HFFc6 (cell line): ENCODE measurements at places on chromosomes 13 and 19. TPM values are rescaled to one million over a fixed set of nuclear protein-coding genes. Genes with fewer than 3 reads are reported as not detected.

DNA sequence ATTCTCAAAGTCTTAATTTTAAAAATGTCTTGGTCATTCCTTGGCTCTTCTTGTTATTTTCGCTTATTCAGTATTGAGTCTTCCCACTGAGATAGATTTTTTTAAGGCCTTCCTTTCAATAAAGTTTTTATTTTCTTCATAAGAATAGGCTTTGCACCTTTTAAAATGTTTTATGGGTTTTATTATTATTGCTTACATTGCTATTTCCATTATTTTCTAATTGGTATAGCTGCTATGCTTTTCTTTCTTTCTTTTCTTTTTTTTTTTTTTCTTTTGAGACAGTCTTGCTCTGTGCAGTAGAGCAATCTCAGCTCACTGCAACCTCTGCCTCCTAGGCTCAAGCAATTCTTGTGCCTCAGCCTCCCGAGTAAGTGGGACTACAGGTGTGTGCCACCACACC is 195.7 kb downstream of the PDS5B start:
- no peak for DNase-seq
- H3K27me3 ChIP-seq, result peaks cover 2% of the 10 kb centered on the region; the same call in 1 of the 2 replicates
- H3K4me1 ChIP-seq, result peaks cover 31% of the 10 kb centered on the region
- H3K27ac ChIP-seq, result no peak overlapping the region
- no peak overlapping the region for H3K4me3 ChIP-seq

GRCh38 chr19:15317392-15318071 is 14.8 kb downstream of the BRD4 start:
- H3K4me1 ChIP-seq, result peaks cover 78% of the 10 kb centered on the region
- no peak for DNase-seq
- peaks cover 18% of the 10 kb centered on the region for H3K36me3 ChIP-seq
- H3K27ac ChIP-seq, result peak overlapping the region; percentile 75

ATP4B gene
- total RNA-seq, result not detected in 3 replicates

SRRM5 gene
- 0.13 to 0.18 TPM in 2 of 3 replicates, not detected in the other for total RNA-seq

GRCh38 chr13:22369840-22370239 is 699.0 kb downstream of the FGF9 start:
- no peaks in the 10 kb centered on the region for H3K27me3 ChIP-seq
- no peak overlapping the region for H3K27ac ChIP-seq
- no peaks in the 10 kb centered on the region for H3K4me1 ChIP-seq
- H3K36me3 ChIP-seq, result no peaks in the 10 kb centered on the region; the same call in 1 of the 2 replicates
- no peak for DNase-seq
- H3K4me3 ChIP-seq, result no peak overlapping the region

TRPM4 gene
- 24.3 to 30.8 TPM (median 28.4 TPM) in 3 replicates for total RNA-seq

FGF21 gene
- not detected in 2 replicates for total RNA-seq

PBX4 gene
- total RNA-seq, result 0.31 to 0.58 TPM (median 0.44 TPM) in 3 replicates

DNA sequence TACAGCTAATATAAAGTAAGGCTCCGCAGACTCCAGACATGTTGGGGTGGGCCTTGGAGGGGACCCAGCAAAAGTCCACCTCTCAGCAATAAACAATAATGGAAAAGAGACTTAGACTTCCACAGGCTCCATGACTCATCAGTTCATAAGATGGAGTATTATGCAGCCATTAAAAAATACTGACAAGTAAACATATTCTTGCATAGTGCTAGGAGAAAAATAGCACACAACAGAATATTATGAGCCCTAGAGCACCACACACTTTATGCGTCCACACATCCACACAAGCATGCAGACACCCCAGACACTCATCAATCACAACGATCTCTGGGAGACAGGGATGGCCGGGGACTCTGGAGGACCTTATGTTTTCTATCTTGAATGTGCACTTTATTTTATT is 46.0 kb downstream of the PDCD5 start:
- H3K27me3 ChIP-seq, result no peaks in the 10 kb centered on the region; the same call in 1 of the 2 replicates
- no peak overlapping the region for H3K4me3 ChIP-seq
- H3K27ac ChIP-seq, result no peak overlapping the region
- H3K4me1 ChIP-seq, result no peaks in the 10 kb centered on the region
- peaks cover 35% of the 10 kb centered on the region for H3K36me3 ChIP-seq

DNA sequence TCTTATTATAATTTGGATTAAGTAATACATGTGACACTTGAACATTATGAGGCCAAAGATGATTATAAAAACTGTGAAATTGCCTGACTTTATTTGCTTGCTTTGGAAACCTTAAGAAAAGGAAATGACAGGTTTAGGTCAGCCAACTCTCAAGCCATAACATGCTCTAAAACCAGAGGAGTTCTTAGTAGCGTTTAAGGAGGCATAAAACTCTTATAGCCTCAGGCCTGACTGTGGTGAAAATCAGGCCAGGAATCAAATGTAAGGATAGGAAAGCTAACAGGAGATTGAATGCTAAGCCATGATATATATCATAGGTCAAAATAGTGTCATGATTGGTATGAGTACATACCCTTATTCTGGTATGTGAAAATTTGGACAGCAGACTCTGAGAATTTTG is 1142.4 kb upstream of the MIR17HG start:
- DNase-seq, result no peak
- no peak overlapping the region for H3K4me3 ChIP-seq
- no peaks in the 10 kb centered on the region for H3K27me3 ChIP-seq

DNA sequence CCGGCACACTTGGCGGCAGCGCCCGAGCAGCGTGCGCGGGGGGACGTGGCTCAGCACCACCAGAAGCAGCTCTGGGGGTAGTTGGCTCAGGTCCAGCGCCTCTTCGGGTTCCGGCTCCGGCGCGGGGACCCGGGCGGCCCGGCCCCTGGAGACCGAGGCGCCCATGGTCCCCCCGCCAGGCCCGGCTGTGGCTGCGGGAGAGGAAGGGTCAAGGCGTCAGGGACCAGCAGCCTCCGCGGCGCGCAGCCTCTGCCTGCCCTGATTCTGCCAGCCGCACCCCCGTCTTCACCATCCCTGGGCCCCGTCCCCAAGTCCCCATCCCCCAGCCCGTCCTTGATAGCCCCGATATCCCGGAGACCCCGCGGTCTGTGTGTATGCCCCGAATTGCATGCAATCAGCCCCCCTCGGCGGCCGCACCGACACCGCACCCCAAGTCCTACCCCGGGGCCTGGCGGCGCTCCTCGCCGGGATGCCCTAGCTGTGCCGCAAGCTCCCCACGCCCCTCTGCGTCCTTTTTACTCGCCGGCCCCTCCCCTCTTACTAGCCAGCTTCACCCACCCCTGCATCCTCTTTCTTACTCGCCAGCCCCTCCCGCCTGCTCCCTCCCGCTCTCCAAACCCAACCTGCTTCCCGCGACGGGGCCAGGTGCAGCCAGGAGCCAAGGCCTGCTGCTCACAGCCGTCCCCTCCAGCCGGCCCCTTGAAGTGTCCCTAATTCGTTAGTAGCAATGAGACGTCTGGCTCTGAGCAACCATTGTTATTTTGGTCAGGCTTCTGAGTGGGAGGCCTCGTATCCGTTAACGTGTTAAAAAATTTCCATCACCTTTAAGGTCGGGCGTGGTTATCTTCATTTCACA is at the start of gene FBXO27:
TSS of gene FBXO27 (minus strand) at position 487 of the 856 bp plus-strand sequence. CDS start at position 165, 322 bp downstream.
- H3K27me3 ChIP-seq, result peaks cover 21% of the 10 kb centered on the region
- H3K4me3 ChIP-seq, result peak within 1 kb of the TSS; percentile 65
- peaks cover 6% of the 10 kb centered on the region; the same call in 1 of the 2 replicates for H3K4me1 ChIP-seq
- H3K27ac ChIP-seq, result no peak within 1 kb of the TSS
- no peaks in the 10 kb centered on the region for H3K36me3 ChIP-seq

GRCh38 chr19:10868872-10869547 is 2.3 kb upstream of the CARM1 start:
- H3K27ac ChIP-seq, result no peak overlapping the region
- H3K4me3 ChIP-seq, result no peak overlapping the region
- H3K36me3 ChIP-seq, result no peaks in the 10 kb centered on the region; the same call in 1 of the 2 replicates
- no peaks in the 10 kb centered on the region; the same call in 1 of the 2 replicates for H3K27me3 ChIP-seq
- DNase-seq, result no peak
- peaks cover 24% of the 10 kb centered on the region for H3K4me1 ChIP-seq
